Upper lobe of right lung (tissue), 1 donor: ENCODE measurements at places on chromosomes 7 and 10. TPM values are rescaled to one million over a fixed set of nuclear protein-coding genes. Genes with fewer than 3 reads are reported as not detected.

The SLC39A12 gene
- total RNA-seq = 0.29 TPM

- no peaks in the 10 kb centered on the region for H3K4me1 ChIP-seq
- no peak overlapping the region for H3K27ac ChIP-seq
- no peak for DNase-seq
Measured at GRCh38 chr10:36116040-36116439, 473.9 kb upstream of the FZD8 start.

- H3K4me1 ChIP-seq = peaks cover 40% of the 10 kb centered on the region
- H3K27ac ChIP-seq = peak overlapping the region; percentile 30
- no peaks in the 10 kb centered on the region for H3K36me3 ChIP-seq
- no peaks in the 10 kb centered on the region for H3K27me3 ChIP-seq
Measured at GRCh38 chr10:132539431-132539839, 1.8 kb downstream of the INPP5A start.

GRCh38 chr7:2018569-2019460 is 213.9 kb downstream of the MAD1L1 start:
- no peaks in the 10 kb centered on the region for H3K36me3 ChIP-seq
- DNase-seq = peak; percentile 71
- peak overlapping the region; percentile 65 for H3K27ac ChIP-seq
- peaks cover 13% of the 10 kb centered on the region for H3K4me1 ChIP-seq
- no peaks in the 10 kb centered on the region for H3K27me3 ChIP-seq

- H3K27ac ChIP-seq = no peak overlapping the region
- no peaks in the 10 kb centered on the region for H3K36me3 ChIP-seq
- peaks cover 26% of the 10 kb centered on the region for H3K4me1 ChIP-seq
Measured at GRCh38 chr7:36967387-36967786, 243.1 kb upstream of the AOAH start.

DNA sequence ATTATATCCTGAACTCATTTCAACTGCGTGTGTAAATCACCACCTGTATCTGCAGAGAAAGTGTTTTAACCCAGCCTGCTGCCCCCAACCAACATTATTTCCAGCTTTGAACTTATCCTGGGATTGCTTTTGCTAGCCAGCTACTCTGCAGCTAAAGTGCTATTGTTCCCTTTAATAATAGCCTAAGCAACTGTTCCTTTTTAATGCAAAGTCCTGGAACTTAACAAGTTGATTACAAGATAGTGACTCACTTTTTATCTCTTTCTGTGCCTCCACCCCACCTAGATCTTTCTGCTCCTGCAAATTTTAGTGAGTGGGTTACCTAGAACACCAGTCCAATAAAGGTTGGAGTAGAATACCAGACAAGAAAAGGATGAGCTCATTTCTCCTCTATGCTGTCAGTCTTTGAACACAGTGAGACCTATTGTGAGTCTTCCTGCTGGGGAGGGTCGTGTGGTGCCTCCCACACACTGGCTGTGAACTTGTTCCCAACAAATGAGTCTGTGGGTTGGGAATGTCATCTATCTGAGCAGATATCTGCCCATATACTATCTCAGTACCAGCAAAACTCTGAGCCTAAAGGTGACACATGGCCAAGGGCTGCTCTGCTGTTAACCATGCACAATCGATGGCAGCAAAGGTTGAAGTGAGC is 137.7 kb downstream of the FAM204A start:
- no peak for DNase-seq
- no peaks in the 10 kb centered on the region for H3K27me3 ChIP-seq
- no peak overlapping the region for H3K27ac ChIP-seq
- no peaks in the 10 kb centered on the region for H3K36me3 ChIP-seq
